ENCODE measurements at places on chromosomes 6 and 20. TPM values are rescaled to one million over a fixed set of nuclear protein-coding genes. Genes with fewer than 3 reads are reported as not detected.

Gene RHAG
- 2.5 TPM for total RNA-seq

GRCh38 chr6:39184906-39185580 lies 44.2 kb downstream of the KCNK5 start:
- DNase-seq, result no peak

DNA sequence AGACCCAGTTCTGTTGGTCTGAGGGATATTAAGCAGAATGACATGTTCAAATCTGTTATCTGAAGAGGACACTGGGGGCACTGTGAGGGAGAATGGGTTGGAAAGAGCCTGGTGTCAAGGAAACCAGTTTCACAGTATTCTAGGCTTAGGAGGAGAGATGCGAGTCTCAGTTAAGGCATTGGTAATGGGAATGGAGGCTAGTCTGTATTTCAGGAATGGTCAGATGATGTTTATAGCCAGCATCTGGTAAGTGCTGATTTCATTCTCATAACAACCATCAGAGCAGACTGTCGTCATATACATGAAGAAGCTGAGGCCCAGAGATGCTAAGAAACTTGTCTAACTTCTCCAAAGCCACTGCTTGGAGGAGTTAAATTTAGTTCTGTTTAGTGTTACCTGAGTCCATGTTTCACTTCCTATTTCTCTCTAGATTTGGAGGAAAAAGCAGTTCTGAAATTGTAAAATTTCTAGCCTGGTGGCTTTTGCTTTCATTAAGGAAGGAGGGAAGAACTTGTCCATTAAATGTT lies 242.0 kb downstream of the ARID1B start:
- no peak for DNase-seq

GRCh38 chr6:166692723-166693302 lies 65.8 kb upstream of the RPS6KA2 start:
- no peak for DNase-seq

- DNase-seq, result no peak
These were observed 7.5 kb upstream of the BFSP1 start for GRCh38 chr20:17538517-17539170.

- no peak for DNase-seq
These were observed 71.8 kb downstream of the MTHFD1L start for GRCh38 chr6:150937132-150937906.

GRCh38 chr6:37103169-37104039 lies 66.5 kb upstream of the PIM1 start:
- no peak for DNase-seq

DNA sequence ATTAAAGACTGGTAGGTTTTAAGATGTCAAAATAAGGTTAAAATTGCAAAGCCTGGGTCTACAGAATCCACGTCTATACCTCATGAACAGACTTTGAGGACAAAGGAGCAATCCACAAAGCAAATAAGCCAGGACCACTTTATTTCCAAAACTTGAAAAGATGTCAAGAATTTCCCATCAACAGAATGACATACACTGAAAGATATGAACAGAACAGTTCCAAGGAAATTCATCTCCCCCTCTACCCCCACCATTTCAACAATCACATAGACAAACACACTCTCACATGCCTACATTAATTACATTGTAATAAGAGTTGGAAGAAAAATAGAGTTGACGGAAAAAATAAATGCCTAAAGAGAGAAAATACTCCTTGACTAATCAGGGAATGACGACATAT lies 45.2 kb upstream of the NHSL1 start:
- DNase-seq, result no peak
